Suppressor macrophage treated with lipopolysaccharide for 4 hours (primary cell): ENCODE measurements at places on chromosomes 7 and 10.

DNA sequence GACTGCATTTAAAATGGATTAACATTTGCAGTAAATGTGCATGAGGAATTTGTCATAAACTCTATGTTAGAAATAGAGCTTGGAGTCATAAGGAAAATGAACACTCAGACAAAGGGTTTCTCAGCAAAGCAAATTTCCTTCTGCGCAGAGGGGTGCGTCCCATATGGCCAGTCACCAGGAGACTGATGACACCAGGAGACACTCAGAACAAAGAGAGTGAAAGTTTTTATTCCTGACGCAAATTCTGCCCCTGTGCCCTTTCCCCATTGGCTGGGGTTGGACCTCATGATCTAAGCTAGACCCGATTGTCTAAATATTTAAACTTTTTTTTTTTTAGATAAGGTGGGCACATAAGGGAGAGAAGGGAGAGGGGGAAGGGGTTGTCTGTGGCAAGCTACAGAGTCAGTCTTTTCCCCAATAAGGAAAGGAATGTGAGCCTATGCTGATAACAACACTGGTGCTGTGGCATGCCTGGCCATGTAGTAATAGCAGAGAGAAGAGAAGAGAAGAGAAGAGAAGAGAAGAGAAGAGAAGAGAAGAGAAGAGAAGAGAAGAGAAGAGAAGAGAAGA lies 202.0 kb downstream of the POM121L12 start:
- DNase-seq: no peak

DNA sequence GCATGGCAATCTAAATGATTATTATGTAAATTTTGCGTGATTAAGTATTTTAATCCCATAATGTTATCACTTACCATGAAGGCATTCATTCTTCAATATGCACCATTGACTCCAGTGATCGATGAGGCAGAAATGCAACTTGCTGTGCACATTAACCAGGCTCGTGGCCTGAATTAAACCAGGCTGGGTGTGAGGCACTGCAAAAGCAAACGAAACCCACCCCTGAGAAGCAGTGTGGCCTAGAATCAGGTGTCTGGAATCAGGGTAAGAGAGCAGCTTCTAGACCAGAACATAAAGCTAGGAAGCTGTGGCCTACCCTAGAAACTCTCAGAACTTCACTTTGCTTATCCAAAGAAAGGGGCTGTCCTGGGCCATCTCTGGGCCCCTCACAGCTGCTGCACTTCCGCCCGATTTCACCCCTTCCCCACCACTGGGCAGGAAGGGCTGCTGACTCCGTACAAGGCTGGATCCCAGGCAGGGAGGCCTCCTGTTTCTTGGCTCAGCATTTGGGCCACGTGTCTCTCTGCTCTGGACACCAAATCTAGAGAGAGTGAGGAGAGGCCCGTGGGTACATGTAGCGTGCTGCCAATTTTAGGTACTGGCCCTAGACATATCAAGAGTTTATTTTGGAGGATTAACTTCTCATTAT lies 4.4 kb downstream of the PTPRE start:
- no peak for DNase-seq

DNA sequence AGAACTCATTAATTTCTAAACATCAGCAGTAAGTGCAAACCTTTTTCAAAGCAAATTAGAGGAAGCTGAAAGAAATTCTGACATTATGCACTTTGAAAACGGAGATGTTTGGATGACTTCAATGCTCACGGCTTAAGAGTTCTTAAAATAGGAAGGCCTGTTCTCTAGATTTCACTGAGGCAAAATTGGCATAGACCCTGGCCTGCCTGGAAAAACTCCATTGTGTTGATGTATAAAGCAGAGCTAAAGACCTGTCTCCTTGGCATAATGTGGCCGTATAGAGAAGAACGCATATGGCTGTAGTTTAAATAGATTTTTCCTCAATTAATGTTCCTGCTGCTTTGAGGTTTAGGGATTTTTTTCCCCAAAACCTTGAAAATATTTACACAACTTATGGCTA lies 24.5 kb upstream of the AGMO start:
- DNase-seq: no peak

- peak; percentile 92 for DNase-seq
Observed at GRCh38 chr7:123770378-123770777, 21.6 kb upstream of the WASL start.

DNA sequence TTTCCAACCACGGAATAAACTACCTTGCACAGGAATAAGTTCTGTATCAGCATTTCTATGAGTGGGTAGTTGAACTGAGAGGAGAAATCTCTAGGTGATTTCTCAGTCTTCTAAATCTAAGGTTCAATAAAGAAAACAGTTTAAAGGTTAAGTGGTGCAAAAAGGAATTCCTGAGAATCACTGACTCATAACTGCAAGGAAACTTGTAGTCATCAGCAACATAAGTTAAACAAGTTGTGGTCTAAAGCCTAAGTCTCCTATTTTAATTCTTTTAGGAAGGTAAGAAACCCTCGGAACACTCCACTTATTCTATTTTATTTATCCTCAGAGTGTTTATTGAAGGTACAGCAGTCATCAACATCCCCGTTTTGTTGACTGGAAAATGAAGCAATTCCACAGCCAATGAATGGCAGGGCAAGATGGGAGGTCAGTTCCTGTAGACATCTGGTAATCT lies 92.4 kb upstream of the PIK3CG start:
- peak; percentile 38 for DNase-seq

DNA sequence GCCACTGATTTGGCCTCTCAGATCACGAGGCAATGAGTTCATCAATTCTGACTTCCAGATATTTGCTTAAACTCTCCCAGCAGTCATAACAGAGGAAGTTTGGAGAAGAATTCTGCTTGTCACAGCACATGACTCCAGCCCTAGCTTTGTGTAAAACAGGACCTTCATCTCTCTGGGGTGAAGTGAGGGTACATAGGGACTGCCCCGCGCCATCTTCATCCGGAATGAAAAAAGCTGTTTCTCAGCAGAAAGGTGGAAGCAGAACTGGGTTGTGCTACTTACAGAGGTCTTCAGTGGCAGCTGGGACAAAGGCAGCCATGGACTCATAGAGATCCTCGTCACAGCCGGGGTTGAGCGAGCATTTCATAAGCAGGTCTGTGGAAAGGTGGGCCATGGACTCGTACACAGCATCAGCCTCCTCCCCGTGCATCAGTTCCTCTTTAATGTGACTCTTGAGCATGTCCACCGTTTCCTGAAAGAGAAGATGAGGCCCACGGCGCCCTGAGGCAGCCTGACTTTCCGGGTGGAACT lies 58.4 kb upstream of the TM9SF3 start:
- peak; percentile 96 for DNase-seq

- no peak for DNase-seq
Observed at GRCh38 chr7:81685270-81685868, 84.5 kb downstream of the HGF start.

DNA sequence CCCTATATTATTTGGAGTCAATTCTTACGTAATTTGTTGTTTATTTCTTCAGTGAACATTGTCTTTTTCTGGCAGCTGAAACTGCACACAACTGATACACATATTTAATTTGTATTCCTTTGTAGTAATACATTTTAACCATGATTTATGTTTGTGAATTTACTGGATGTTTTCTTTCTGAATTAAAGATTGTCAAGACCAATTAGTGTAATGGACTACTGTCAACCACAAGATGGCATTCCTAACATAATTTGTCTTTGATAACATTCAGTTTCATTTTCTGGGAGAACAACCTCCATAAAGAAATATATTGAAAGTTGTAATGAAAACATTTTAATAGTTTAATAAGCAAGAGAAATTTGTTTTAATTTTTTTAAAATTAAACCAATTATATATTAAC lies 10.1 kb downstream of the THNSL1 start:
- DNase-seq: peak; percentile 29

DNA sequence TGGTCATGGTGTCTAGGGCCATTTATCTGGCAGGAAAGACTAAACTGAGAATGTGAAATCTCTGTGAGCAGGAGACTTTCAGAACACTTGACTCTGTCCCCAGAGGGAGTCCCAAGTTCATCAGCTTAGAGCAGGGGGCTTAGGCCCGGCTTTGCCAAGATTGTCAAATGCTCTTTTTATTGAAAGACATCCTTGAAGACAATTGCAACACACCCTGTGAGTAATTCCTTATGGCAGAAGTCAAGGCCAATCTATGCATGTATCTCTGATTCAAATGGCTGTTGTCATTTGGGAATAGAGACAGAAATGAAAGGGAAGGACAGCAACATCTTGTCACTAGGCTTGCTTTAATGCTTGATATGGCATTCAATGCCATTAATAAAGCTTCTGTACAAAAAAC lies 33.7 kb downstream of the BAMBI start:
- no peak for DNase-seq

- DNase-seq: peak; percentile 26
Observed at GRCh38 chr7:138295049-138295637, 164.9 kb upstream of the TRIM24 start.

DNA sequence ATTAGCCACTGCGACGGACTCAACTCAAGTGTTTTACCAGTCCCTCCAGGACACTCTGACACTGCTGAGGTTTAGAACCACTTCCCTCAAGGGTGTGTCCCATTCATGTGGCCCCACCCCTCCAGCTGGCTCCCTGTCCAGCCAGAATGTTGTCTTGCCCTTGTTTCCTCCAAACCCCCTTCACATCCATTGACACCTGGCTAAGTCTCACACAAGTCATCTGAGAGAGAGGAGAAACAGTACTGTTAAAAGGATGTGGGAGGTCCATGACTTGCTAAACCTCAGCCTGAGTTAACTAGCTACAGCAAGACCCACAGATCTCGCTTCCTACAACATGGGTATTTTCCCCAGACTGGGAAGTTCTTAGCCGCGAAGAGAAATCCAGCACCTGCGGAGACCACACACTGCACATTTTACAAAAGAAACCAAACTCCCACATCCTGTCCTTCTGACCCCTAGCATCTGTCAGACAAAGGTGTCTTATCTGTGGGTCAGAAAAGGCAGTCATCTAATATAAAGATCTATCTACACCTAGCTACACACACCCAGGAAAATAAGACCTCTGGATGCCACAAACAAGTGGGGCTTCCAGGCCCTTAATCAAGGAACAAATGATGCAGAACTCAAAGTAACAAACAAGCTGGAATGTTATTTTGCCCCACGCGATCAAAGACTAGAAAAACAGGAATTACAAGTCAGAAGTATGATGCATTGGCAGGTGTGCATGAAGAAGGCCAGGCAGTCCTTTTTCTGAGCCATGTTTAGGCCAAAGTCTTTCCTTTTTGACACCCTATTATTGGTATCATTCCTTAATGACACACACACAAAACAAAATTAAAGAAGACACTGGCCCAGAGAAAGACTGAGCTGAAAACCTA lies 13.9 kb downstream of the OSBPL3 start:
- DNase-seq: peak; percentile 43

DNA sequence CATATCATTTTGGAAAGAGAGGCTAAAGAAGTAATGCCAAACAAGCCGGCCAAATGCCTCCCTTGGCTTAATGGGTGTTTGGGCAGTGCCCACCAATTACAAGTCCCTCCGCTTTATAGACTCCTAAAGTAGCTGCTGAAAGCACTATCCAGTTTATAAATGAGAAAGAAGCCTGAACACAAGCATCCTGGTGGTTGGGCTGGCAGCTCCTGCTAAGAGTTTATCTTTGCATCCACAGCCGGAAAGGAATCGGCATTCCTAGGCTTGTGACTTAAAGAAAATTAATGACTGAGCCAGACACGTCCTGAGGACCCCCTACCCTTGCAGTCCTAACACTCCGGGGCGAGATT lies 13.1 kb upstream of the NKX2-3 start:
- no peak for DNase-seq

GRCh38 chr7:151094675-151095074 lies 8.4 kb downstream of the AGAP3 start:
- no peak for DNase-seq

DNA sequence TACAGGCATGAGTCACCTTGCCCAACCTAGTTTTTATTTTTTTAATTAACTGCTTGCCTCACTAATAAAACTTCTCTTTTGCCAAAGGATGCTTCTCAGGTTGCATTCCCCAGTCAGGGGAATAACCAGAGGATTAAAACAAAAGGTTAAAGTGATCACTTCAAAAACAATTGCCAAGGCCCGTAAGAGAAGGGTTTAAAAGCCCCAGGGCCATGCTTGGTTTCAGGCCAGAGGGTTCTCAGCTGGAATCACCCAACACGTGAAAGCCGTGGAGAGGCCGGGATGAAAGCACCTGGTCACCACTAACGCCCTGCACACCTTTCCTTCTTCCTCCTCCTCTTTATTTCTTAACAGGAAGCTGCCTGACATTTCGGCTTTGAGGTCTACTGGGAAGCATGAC lies 587.5 kb downstream of the PTPRN2 start:
- DNase-seq: no peak

DNA sequence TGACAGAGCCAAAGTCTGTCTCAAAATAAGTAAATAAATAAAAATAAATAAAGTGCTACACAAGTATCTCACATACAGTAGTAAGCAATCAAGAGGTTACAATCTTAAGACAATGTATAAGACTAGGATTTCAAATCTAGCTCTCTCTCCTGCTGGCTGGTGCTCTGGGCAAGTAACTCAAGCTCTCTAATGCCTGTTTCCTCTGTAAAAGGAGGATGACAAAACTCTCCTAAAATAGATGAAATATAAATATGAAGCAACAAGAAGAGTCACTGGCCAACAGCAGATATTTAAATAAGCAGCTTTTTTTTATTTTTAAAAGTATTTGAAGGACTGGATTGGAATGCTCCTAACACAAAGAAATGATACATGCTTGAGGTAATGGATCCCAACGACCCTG lies 7.2 kb downstream of the SFMBT2 start:
- no peak for DNase-seq

GRCh38 chr10:80260295-80261243 lies 28.9 kb downstream of the MAT1A start:
- DNase-seq: peak; percentile 59

DNA sequence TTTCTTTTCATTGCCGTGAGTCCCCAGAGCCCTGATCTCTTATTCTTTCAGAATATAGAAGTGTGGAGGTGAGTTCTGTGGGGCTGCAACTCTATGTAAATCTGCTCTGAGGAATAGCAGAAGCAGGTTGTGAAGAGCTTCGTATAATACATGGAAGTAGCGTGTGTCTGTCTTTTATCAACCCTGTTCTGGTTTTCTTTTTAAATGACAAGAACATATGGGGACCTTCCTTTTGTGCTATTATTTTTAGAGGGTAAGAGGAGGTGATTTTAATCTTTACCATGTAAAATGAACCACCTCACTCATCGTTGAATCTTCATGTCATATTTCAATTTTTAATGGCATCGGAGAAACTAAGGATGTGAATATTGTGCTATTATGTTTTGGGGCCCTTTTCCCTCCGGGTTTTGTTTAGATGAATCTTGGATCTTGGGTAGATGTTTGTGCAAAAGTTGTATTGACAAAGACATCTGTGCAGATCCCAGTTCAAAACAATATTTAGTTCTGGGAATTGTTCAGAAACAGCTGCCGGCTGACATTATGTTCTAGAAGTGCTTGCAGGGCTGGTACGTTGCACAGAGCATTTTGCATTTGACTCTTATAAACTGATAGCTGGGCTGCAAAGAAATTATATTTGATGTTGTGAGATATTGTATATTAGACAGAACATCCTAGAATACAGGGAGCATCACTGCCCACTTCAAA lies 46.7 kb downstream of the PLXDC2 start:
- no peak for DNase-seq
